ENCODE measurements at places on chromosomes 2 and 18. TPM values are rescaled to one million over a fixed set of nuclear protein-coding genes. Genes with fewer than 3 reads are reported as not detected.

Gene ADD2
- not detected for total RNA-seq

Gene IL36B
- total RNA-seq: not detected

Gene CPS1
- 20.9 TPM for total RNA-seq

Gene TMEM37
- total RNA-seq: 0.44 TPM

Gene CYP27A1
- 19.1 TPM for total RNA-seq

Gene ACTR3
- 219 TPM for total RNA-seq

Gene SLC9A2
- total RNA-seq: under 0.01 TPM

Gene CCDC85A
- 0.66 TPM for total RNA-seq

Gene INHBB
- not detected for total RNA-seq

Gene TMEM247
- not detected for total RNA-seq

Gene KLHL41
- 9.8 TPM for total RNA-seq

Gene RAB27B
- total RNA-seq: 2.0 TPM

Gene ORC4
- total RNA-seq: 25.0 TPM

Gene NXPH2
- not detected for total RNA-seq

Measured in smooth muscle cell of trachea (primary cell).